ENCODE measurements at places on chromosomes 11 and 22.
A peak's percentile ranks its signal among the peaks of the same experiment; 100 is the strongest.

- no peak for DNase-seq
Measured at GRCh38 chr11:62444835-62445234, 26.0 kb downstream of the SCGB1A1 start.

DNA sequence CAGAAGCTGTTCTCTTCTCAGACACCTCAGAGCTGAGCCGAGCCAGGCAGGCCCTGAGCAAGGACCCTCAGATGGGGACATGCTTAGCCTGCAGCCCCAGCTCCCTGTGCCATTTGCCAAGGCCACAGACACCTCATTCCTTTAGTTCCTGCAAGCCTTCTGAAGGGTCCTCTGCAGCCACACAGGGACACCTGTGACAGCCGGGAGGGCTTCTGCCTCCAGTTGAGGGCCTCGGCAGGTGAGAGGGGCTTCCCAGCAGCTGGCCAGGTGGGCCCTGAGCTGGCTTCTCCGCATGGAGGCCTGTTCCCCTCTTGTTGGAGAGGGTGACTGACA is 18.2 kb downstream of the INCENP start:
- no peak for DNase-seq

- DNase-seq = peak; percentile 64
Measured at GRCh38 chr11:17991783-17992433, 20.9 kb downstream of the SERGEF start.

DNA sequence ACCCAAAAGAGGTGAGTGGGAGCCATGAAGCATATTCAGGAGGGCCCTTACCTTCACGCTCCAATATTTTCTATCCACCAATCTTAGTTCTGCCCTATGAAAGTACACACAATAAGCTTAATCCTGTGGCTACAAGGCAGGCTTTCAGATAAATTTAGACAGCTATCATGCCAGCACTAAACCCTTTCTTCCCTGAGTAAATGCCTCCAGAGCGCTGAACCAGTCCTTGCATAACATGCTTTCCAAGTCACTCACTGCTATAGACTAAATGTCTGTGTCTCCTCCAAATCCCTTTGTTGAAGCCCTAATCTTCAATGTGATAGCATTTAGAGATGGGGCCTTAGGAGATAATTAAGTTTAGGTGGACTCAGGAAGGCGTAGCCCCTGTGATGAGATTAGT is 50.3 kb upstream of the FIBIN start:
- no peak for DNase-seq

DNA sequence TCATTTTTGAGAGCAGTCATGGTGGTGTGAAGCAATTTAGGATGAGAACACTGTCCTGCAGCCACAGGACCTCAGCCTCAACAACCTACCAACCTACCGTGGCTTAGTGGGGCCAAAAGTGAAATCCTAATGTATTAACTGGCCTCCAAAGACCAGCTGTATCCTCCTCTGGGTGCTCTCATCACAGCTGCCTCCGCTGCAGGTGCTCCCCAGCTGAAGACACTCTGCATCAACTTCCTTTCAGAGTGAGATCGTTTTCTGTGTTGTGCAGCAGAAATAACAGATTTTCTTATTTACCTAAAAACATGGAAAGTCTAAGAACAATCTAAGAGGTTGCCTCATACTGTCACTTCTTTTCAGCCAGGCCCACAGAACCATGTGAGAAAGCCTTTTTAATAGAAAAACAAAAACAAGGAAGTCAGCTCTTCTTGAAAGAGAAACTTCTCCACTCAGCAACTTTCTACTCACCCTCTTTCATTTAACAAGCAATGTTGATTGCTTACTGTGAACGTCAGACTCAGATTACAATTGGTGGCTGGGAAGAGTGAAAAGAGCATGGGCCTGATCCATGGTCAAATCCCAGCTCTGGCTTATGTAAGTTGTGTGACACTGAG is 136.1 kb downstream of the TENM4 start:
- no peak for DNase-seq

DNA sequence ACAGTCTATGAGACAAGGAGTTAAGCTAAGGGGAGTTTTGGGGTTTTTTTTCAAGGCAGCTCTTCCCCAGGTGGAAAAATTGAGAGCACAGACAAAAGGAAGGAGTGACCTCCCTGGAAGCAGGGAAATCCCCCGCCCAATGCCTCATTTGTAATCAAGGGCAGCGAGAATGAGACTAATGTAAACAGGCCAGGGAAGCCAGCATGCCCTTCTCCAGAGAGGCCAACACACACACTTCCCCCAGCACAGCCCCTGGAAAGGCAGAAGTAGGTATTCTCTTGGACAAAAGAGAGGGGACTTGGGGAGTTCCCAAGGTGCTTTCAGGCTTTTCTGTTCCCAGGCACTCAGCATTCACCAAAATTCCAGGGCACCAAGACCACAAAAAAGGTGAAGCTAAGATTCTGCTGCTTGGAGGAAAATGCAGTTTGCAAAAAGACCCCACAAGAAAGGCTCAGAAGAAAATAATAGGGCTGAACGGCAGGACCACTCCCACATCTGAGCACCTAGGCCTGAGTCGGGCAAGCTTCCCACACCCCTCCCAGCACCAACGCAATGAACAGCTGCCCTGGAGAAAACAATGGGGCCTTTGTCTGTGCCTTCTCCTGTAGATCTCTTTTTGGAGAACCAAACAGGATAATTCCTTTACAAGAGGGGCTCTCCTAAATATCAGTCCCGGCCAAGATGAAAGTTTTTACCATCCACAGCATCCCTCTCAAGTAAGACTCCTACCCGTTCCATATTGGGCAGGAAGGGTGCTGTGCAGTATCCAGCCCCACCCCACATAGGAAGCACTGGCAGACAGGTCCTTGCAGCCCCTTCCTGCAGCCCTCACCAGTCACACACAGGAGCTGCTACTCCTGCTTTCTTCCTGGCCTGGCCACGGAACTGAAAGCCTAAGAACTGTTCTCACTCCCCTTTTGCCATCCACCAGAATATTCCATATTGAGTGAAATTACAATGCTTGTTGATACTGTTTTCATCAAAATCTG is 70.7 kb upstream of the AKIP1 start:
- no peak for DNase-seq

DNA sequence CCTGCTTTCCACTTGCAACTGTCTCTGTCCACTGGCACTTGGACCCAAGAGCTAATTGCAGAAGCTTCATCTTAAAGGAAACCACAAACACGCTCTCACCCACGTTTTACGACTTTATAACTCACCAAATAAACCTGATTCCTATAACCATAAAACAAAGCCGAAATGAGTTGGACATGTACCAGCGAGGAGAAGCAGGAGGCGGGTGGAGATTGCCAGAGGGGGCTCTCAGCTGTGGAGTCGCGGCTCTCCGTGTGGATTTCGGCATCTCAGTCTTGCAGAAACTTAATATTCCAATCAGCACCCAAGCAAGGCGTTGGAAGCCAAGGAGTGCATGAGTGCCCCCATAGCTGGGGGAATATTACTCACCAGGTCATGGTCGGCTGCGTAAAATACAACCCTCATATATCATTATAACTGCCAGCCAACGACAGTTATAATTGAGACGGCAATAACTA is 483.6 kb downstream of the MN1 start:
- no peak for DNase-seq

DNA sequence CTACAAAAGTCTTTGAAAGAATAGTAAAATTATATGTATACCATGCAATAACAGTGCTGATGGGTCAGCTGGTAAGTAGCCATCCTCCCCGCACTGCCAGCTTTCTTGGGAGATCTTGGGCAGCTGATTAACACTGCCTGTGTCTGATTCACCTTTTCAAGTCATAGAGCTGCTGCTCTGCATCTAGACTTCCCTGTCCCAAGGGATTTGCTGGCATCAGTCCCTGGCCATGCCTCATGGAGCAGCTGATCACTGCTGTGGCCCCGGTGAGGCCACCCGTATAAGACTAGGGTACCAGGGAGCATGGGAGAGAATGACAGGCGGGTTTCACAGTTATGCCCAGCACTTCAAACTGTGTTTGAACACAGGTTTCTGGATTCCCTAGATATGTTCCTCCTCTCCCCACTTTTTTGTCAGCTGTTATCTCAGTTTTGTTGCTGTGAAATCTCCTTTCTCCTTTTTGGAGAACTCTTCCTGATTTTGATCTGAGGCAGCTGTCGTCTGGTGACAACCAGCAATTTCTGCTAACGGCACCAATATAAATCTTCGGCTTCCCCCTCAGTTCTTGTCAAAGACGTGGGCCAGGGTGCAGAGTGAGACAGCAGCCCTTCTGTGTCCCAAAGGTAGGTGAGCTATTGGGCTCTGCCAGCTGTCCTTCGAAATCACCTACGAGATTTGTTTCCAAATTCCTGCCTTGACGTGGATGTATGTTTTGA is 438.9 kb downstream of the NTM start:
- no peak for DNase-seq

DNA sequence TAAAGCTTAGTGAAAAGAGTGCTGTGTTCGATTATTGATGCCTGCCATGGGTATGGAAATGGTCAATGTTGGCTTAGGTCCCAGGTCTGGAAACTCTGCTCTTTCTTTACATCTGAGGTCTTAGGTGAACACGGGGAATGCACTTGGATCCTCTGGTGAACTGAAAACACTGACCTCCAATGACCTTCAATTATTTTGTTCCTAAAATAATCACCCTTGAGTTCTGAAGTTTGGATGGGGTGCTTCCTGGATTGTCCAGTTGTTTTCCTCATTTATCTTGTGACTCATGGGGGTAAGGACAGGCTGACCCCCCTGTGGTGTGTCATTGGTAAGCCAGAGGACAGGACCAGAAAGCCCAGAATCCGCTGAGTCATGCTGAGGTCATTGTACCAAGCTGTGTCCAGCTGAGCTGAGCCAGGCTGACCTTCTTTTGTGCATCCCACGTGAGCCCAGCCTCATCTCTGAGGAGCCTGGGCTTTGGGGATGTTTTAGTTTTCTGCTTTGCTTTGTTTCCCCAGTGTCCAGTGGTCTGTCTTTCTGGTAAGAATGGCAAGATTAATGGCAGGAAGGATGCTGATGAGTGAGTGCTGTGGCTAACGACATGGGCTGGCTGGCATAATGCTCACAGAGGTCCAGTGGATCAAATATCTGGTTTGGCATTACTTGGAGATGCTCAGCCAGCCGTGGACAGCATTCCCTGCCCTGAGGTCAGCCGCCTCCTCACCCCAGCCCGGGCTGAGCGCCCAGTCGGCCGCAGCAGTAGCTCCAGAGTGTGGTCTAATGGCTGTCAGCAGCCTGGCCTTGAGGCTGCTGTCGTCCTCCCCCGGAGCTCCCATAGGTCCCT is 35.6 kb downstream of the AMPD3 start:
- no peak for DNase-seq

DNA sequence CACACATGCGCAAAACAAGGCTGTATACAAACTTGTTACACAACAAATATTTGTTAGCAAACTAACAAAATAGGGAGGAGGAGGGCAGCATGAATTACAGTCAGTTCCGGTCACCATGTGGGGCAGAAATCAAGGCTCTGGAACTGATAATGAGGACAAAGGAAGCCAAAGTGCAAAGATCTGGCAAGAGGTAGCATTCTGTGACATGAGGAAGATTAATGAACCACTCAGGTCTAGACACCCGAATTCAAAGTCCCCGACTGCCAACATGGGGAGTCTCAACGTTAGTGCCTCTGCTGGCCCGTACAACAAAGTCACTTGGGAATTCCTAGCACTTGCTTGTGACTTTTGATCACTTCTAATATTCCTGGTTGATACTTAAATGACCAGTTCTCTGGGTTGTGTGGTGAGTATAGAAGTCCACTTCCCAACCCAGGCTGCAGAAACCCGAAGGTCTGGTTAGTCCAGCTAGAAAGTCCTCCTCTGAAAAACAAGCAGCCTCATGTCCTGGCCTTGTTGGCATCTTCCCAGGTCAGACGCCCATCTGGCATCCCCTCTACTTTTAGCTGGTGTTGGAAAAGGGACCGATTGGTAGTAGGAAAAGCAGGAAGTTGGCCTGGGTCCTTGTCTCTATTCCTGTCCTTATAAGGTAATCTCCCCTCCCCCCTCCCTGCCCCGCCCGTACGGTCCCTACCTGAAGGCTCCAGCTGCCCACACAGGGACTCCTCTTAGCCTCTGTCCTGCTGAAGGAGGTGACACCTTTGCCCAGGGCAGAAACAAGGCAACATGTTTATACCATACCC is 1.6 kb downstream of the SUN2 start:
- DNase-seq = no peak

GRCh38 chr22:20563941-20564371 is 56.5 kb downstream of the MED15 start:
- DNase-seq = no peak

Measured in CD4-positive, alpha-beta T cell treated with Interleukin-2 at 100 ng/mL for 4 hours (primary cell).